ENCODE measurements at places on chromosomes 4 and X. TPM values are rescaled to one million over a fixed set of nuclear protein-coding genes. Genes with fewer than 3 reads are reported as not detected.

DNA sequence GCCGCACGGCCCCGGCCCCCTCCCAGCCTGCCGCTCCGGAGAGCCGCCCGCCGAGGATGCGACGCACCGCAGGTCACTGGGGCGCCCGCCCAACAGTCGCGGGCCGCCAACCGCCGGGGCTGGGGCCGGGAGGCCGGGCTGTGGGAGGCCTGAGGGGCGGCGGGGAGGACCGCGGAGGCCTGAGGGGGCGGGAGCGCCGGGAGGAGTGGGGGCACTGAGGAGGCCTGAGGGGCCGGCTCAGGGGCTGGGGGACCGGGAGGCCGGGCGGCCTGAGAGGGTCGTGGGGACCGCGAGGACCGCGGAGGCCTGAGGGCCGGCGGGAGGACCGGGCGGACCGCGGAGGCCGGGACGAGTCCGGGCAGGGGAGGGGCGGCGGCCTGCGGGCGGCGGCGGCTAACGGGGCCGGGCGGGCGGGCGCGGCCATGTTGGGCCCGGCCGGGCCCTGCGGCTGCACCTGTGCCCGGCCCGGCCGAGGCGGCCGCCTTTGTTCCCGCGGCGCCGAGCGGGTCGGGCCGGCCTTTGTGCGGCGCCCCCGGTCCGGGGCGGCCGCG, 353 bp downstream of the NSD2 start:
- H3K4me3 ChIP-seq: peak overlapping the region; percentile 50
- peaks cover 9% of the 10 kb centered on the region for H3K27me3 ChIP-seq
- no peaks in the 10 kb centered on the region for H3K36me3 ChIP-seq
- peak overlapping the region; percentile 94 for H3K27ac ChIP-seq
- peak; percentile 23 for DNase-seq

GRCh38 chr4:114864060-114864459, 249.4 kb downstream of the NDST4 start:
- no peak for DNase-seq
- H3K27me3 ChIP-seq: no peaks in the 10 kb centered on the region
- no peaks in the 10 kb centered on the region for H3K36me3 ChIP-seq
- no peak overlapping the region for H3K27ac ChIP-seq

- H3K4me3 ChIP-seq: no peak overlapping the region
- H3K4me1 ChIP-seq: no peaks in the 10 kb centered on the region
- no peak overlapping the region for H3K27ac ChIP-seq
- no peaks in the 10 kb centered on the region for H3K27me3 ChIP-seq
Measured at GRCh38 chr4:181728305-181728966, 514.8 kb upstream of the TENM3 start.

- no peaks in the 10 kb centered on the region for H3K27me3 ChIP-seq
- H3K4me3 ChIP-seq: no peak overlapping the region
- no peaks in the 10 kb centered on the region for H3K36me3 ChIP-seq
- H3K4me1 ChIP-seq: no peaks in the 10 kb centered on the region
- peak; percentile 39 for DNase-seq
Measured at GRCh38 chrX:40082447-40083119, 15.2 kb downstream of the BCOR start.

DNA sequence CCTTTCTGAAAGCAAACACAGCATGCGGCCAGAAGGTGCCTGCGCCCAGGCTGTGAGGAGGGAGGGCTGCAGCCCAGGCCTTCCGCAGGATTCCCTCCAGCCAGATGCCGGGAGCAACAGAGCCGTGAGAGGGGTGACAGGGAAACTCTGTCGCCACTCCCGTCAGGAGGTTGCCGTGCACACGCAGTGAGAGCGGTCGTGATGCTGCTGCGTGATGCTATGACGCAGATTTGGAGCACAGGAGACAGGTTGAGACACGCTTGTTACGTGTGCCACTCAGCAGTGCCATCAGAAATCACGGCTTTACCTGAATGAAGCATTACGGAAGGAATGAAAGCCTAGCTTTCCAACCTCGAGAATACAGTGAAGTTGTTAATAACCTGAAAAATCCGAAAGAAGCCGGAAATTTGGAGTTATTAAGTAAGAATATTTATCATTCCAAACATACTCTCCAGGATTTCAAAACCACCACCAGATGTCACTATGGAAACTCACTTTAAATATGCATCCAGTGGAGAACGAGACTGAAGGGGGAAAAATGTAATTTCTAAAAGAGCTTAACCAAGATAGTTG, 54.4 kb downstream of the FAT1 start:
- H3K36me3 ChIP-seq: no peaks in the 10 kb centered on the region
- no peaks in the 10 kb centered on the region for H3K27me3 ChIP-seq
- DNase-seq: no peak
- H3K27ac ChIP-seq: no peak overlapping the region

GRCh38 chrX:22516893-22517292, 244.2 kb downstream of the CBLL2 start:
- no peaks in the 10 kb centered on the region for H3K4me1 ChIP-seq
- no peaks in the 10 kb centered on the region for H3K27me3 ChIP-seq
- H3K27ac ChIP-seq: peak overlapping the region; percentile 57
- no peak overlapping the region for H3K4me3 ChIP-seq
- H3K36me3 ChIP-seq: no peaks in the 10 kb centered on the region

- H3K27ac ChIP-seq: no peak overlapping the region
- no peaks in the 10 kb centered on the region for H3K4me1 ChIP-seq
- no peak overlapping the region for H3K4me3 ChIP-seq
- H3K36me3 ChIP-seq: no peaks in the 10 kb centered on the region
- H3K27me3 ChIP-seq: no peaks in the 10 kb centered on the region
- no peak for DNase-seq
Measured at GRCh38 chr4:7983296-7983695, 43.6 kb upstream of the AFAP1 start.

GRCh38 chrX:17412692-17413091, 37.7 kb downstream of the NHS start:
- no peak overlapping the region for H3K27ac ChIP-seq
- H3K27me3 ChIP-seq: no peaks in the 10 kb centered on the region
- no peak for DNase-seq
- no peak overlapping the region for H3K4me3 ChIP-seq
- H3K36me3 ChIP-seq: no peaks in the 10 kb centered on the region

DNA sequence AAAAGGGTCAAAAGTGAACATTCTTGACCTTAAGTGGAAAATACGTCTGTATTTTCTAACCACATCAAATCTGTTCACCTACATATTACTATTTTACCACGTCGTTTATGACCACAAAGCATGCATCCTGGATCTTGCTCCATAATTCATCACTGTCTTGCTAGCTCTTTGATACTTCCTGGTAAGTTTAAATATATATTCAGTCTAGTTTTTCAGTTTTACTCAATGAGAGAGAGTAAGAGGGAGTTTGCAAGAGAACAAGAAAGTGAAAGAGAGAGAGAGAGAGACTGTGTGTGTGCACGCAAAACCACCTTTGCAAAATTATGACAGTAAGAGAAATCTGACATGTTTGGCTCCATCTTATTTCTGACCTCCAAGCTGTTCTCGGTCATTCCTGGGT, 173.7 kb upstream of the GALNTL6 start:
- H3K27me3 ChIP-seq: no peaks in the 10 kb centered on the region
- no peak overlapping the region for H3K27ac ChIP-seq
- DNase-seq: no peak
- no peak overlapping the region for H3K4me3 ChIP-seq

- no peaks in the 10 kb centered on the region for H3K27me3 ChIP-seq
- DNase-seq: no peak
- no peaks in the 10 kb centered on the region for H3K36me3 ChIP-seq
- H3K4me3 ChIP-seq: no peak overlapping the region
Measured at GRCh38 chrX:39133971-39134370, 332.7 kb downstream of the MID1IP1 start.

DNA sequence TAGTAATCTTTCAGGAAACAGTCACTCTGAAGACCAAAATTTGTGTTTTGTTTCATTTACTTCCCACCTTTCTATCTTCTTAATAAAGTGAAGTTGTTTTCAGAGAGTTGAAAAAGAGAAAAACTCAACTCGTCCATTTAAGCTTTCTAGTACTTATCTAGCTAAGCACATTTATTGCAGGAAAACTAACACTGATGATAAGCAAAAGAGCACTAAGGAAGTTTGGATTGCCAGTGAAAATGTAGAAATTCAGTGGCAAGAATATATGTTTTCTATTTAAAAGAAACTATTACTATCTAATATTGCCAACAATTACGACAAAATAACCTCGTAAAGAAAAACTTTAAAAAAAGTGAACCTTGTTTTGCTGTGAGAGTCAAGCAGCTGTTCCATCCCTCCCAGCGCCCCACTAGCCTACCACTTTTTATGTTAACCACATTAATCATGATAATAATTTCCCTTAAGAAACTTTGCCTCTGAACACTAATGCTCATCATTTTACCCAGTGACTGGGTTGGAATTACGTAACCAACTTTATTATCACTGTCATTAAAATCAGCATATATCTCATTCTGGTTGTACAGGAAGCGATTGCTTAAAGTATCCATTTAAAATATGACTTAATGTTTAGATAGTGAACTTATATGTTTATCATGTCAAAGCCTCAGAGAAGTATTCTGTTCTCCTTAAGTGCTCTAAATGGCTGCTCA, 24.8 kb downstream of the SPRY1 start:
- no peaks in the 10 kb centered on the region for H3K4me1 ChIP-seq
- no peaks in the 10 kb centered on the region for H3K27me3 ChIP-seq
- H3K36me3 ChIP-seq: no peaks in the 10 kb centered on the region
- no peak overlapping the region for H3K27ac ChIP-seq

- DNase-seq: no peak
- H3K36me3 ChIP-seq: no peaks in the 10 kb centered on the region
- H3K4me3 ChIP-seq: no peak overlapping the region
- no peak overlapping the region for H3K27ac ChIP-seq
Measured at GRCh38 chr4:41477181-41477905, 60.6 kb upstream of the LIMCH1 start.

- no peaks in the 10 kb centered on the region for H3K4me1 ChIP-seq
- no peaks in the 10 kb centered on the region for H3K27me3 ChIP-seq
- no peaks in the 10 kb centered on the region for H3K36me3 ChIP-seq
- H3K4me3 ChIP-seq: no peak overlapping the region
- H3K27ac ChIP-seq: no peak overlapping the region
- peak; percentile 40 for DNase-seq
Measured at GRCh38 chr4:150117094-150117493, 38.8 kb downstream of the DCLK2 start.

GRCh38 chr4:41776466-41776865, 27.9 kb upstream of the PHOX2B start:
- H3K36me3 ChIP-seq: no peaks in the 10 kb centered on the region
- no peaks in the 10 kb centered on the region for H3K27me3 ChIP-seq
- H3K4me3 ChIP-seq: no peak overlapping the region
- H3K4me1 ChIP-seq: no peaks in the 10 kb centered on the region

GRCh38 chr4:102537269-102537668, 36.1 kb downstream of the NFKB1 start:
- H3K4me3 ChIP-seq: no peak overlapping the region
- no peaks in the 10 kb centered on the region for H3K27me3 ChIP-seq
- no peaks in the 10 kb centered on the region for H3K4me1 ChIP-seq
- DNase-seq: no peak
- no peaks in the 10 kb centered on the region for H3K36me3 ChIP-seq

DNA sequence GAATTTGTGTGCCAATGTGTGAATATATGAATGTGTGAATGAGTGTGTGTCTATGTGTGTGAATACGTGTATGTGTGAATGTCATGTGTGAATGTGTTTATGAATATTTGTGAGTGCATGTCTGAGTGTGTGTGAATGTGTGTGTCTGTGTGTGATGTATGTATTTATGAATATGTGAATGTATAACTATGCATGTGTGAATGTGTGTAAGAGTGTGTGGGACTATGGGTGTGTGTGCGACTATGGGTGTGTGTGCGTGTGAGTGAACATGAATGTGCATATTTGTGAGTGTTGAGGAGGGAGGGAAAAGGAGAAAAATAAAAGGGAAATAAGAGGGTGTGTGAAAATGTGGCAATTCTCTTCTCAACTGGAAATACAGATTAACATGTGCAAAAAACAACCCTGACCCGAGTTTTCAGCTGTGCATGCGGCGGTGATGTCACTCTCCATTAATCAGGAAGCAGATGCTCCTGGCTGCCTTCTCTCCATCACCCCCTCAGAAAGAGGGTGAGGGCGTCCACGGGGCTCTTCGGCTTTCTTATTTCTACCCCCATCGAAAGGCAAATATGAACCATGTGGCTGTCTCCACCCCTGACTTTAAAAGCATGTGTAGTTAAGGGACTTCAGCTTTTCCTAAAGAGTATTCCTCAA, 219.8 kb downstream of the MAML3 start:
- H3K36me3 ChIP-seq: no peaks in the 10 kb centered on the region
- peak overlapping the region; percentile 66 for H3K27ac ChIP-seq
- no peaks in the 10 kb centered on the region for H3K27me3 ChIP-seq
- H3K4me3 ChIP-seq: no peak overlapping the region
- H3K4me1 ChIP-seq: no peaks in the 10 kb centered on the region

DNA sequence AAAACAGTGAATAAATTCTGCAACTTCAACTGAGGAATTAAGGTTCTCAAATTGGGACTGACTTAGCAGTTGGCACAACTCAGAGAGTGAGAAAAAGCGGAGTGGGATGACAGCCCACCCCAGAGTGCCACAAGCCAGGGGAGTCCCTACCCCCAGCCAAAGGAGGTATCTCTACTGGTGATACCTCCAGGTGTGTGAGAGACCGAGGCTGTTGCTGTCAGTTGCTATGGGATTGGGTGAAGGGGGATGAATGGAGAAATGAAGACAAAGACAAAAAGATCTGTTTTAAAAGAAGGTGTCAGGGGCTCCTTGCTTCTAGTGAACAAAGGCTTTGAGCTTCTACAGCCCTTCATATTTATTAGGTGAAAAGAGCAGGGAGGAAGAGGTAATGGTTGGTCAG, 71.4 kb upstream of the UGT2B10 start:
- no peak overlapping the region for H3K27ac ChIP-seq
- H3K27me3 ChIP-seq: no peaks in the 10 kb centered on the region
- no peaks in the 10 kb centered on the region for H3K4me1 ChIP-seq
- H3K4me3 ChIP-seq: no peak overlapping the region

GRCh38 chr4:134548052-134548628, 346.6 kb upstream of the PABPC4L start:
- H3K4me1 ChIP-seq: no peaks in the 10 kb centered on the region
- H3K27me3 ChIP-seq: no peaks in the 10 kb centered on the region
- no peak for DNase-seq
- no peak overlapping the region for H3K4me3 ChIP-seq
- no peak overlapping the region for H3K27ac ChIP-seq

GRCh38 chr4:40289366-40290188, 45.6 kb upstream of the CHRNA9 start:
- no peaks in the 10 kb centered on the region for H3K36me3 ChIP-seq
- no peak overlapping the region for H3K27ac ChIP-seq
- no peak overlapping the region for H3K4me3 ChIP-seq

GCNA gene
- total RNA-seq: 1.2 TPM

MORC4 gene
- 22.3 TPM for total RNA-seq

STARD8 gene
- total RNA-seq: 13.1 TPM

ELF4 gene
- 22.3 TPM for total RNA-seq

MTCP1 gene
- 28.3 TPM for total RNA-seq

ARHGAP24 gene
- total RNA-seq: 12.4 TPM

KCTD8 gene
- total RNA-seq: 3.9 TPM

TTC29 gene
- total RNA-seq: not detected

All from uterus (tissue), 4 donors.